Activated CD8-positive, alpha-beta memory T cell treated with anti-CD3 and anti-CD28 coated beads for 4 hours (primary cell): ENCODE measurements at places on chromosomes 5 and 9.

DNA sequence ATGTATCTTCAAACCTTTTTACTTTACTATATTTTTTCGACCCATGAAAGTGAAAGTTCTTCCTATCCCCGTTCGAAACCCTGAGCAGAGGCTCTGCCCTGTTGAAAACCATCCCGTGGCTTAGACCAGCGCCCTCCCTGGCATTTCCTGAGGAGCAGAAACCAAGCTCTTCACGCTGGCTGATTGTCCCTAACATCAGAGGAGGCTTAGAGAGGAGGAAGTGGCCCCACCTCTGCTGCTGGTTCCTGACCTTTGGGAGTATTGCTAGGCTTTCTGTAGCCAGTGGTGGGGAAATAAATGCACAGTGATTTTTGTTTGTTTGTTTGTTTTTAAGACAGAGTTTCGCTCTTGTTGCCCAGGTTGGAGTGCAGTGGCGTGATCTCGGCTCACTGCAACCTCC, 4.2 kb upstream of the PTGES start:
- DNase-seq, result no peak

GRCh38 chr5:145236127-145236526, 599.0 kb downstream of the PRELID2 start:
- DNase-seq, result no peak

DNA sequence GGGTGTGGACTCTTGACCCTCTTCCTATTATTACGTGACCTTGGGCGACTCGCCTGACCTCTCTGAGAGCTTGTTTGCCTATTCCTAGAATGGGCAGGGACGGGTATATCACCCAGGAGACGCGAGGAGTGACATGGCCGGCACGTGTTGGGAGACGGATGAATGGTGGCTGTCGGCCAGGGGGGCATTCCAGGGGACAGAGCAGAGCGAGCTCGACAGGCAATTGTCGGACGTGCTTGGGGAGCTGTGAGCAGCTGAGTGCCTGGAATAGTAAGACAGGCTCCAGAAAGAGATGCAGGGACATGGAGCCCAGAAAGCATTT, 29.3 kb upstream of the UNC5A start:
- DNase-seq, result no peak

DNA sequence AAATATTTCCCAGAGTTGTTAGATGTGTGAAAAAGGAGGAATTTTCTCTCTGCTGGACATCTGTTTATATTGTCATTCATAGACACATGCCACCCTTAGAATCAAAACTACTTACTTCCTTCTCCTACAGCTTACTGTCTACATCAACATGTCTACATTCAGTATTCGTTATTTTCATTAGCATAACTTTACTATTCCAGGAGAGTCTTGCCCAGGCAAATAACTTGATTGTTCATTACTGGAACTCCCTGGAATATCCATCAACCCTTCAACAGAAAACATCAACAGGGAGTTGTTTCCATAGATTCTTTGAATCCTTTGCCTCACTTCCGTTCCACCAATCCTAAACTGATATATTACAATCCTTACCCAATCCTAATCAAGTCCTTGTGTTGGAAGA, 457.5 kb upstream of the ZNF608 start:
- DNase-seq, result no peak

DNA sequence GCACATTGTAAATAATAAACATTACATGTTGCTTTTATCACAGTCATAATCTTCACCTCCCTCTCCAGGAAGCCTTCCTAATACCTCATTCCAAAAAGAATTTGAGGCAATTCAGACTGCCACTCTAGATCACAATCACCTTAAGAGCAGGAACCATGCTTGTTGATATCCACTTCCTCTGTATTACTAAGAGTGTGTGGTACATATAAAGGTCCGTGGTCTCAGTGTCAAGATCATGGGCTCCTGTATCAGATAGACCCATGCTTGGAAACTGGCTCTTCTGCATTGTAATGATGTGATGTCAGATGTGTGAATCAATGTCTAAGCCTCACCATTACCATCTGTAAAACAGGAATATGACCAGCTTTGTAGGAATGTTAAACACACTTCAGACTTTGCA, 114.1 kb downstream of the SPOCK1 start:
- no peak for DNase-seq

DNA sequence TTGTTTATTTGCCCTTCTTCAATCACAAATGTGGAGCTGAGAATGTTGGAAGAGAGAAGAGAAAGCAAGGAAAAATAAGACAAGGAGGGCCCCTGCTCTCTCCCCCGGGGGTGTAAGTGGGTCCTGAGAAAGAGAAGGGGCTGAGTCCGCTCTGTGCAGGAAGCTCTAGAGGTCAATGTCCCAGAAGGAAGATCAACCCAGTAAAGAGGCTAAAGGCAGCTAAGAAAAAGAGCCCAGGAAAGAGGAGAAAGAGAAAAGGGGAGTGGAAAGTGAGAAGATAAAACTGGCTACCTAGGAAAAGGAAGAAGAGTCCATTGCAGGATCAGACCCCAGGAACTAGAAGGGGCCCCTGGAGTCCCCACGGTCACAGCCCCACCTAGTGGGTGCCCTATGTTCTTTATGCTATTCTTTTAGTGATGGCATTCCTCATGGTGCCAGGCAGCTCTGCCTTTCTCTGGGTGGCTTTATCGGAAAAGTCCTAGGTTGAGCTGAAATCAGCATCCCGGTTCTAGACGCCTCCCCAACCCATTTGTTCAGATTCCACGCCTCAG, 583.4 kb downstream of the ACTL7B start:
- no peak for DNase-seq

DNA sequence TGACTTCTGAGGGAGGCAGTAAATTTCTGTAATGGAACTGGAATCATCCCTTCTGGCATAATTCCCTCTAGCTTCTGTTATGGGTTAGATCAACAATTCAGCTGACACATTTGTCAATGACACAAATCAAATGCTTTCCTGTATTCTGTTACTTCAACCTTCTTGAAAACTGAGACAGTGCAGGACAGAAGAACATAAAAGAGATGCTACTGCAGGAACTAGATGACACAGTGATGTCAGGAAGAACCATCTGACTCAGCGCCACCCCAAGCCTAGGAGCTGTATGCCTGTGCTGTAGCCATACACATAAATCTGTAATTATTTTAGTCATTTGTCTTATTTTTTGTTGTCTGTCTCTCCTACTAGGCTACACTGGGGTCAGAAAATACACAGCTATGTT, 18.2 kb upstream of the CEP120 start:
- DNase-seq, result no peak

DNA sequence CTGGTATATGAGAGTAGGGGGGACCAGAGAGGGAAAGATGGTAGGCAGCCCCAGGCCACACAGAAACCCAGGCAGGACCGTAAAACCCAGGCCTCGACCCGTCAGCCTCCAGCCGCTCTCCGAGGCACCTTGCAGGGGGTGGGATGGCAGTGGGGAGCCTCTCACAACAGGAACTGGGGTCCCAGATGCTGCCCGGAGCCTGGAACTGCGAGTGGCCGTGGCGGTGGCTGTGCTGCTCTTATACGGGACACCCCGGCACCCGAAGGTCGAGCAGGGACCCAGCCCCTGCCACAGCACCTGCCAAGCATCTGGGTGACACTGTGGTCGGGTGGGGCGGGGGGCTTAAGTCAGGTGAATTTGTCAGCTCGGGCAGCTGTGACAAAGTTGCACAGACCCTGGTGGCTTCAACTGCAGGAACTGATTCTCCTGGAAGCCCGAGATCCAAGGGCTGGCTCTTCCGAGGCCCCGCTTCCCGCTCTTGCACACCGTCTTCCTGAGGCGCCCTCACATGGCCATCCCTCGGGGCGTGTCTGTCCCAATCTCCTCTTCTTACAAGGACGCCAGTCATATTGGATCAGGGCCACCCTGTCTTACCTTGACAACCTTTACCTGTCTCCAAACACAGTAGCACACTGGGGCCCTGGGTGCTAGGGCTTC, 47.6 kb upstream of the EGFL7 start:
- no peak for DNase-seq

DNA sequence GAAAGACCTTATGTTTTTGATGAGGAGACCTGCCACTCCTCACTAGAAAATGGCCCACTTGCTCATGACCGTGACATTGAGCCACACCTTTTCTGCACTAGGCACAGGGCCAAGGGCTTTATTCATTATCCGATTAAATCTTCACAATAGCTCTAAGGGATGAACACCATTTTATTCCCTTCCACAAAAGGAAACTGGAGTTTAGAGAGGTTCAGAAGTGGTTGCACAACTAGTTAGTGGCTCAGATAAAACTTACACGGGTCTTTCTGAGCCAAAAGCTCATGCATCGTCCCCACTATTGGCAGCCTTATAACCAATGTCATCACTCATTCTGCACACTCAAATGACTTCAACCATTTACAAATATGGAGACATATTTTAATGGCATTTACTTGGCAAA, 39.4 kb downstream of the SUSD1 start:
- DNase-seq, result no peak

DNA sequence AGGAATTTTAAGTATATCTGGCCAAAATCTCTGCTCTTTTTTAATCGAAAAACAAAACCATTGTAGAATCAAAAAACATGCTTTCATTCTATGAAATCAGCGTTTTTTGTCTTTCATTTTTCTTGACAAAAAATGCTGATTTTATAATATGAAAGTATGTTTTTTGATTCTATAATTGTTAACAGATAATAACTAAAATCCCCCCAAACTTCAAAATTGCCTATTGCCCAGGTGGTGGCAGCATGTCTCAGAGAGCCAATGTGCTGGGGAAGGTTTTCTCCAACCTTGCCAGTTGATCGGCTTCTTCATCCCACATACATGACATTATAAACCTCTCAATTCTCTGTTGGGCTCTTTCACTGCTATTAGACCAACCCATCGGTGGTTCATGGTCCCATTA, 5.1 kb upstream of the SMIM15 start:
- no peak for DNase-seq

DNA sequence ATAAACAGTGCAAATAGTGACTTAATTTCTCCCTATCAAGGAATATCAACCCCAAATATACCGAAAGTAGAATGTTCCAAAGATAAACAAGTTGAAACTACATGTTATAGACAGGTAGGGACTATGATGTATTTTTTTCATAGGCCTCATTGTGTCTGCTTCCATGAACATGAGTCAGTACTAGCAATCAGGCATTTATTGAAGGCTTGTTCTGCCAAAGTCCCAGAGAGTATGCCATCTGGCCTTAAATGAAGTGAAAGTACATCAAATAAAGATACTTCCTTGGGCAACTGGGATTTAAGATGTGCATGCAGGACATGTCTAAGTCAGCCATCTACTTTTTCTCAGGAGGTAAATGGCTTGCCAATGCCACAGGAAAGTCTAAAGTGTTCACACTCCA, 6.5 kb downstream of the GHR start:
- no peak for DNase-seq

DNA sequence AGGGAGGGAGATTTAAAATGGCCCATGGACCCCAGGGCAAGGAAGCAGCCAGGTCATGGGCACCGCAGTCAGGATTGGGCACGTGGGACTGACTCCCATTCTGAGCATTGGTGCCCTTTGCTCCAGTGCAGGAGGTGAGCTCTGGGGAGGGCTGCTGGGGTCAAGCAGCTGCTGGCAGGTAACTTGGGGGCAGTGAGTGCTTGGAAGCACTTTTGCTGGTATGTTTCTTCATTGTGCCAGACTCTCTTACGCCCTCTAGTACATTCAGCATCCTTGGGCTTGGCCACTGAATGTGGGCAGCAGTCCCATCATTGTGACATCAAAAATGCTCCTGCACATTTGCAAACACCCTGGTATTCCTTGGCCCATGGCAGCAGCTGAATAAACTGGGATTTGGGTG, 32.7 kb downstream of the PRRC2B start:
- DNase-seq, result no peak

GRCh38 chr5:180860273-180860886, 696 bp downstream of the ZFP62 start:
- no peak for DNase-seq

DNA sequence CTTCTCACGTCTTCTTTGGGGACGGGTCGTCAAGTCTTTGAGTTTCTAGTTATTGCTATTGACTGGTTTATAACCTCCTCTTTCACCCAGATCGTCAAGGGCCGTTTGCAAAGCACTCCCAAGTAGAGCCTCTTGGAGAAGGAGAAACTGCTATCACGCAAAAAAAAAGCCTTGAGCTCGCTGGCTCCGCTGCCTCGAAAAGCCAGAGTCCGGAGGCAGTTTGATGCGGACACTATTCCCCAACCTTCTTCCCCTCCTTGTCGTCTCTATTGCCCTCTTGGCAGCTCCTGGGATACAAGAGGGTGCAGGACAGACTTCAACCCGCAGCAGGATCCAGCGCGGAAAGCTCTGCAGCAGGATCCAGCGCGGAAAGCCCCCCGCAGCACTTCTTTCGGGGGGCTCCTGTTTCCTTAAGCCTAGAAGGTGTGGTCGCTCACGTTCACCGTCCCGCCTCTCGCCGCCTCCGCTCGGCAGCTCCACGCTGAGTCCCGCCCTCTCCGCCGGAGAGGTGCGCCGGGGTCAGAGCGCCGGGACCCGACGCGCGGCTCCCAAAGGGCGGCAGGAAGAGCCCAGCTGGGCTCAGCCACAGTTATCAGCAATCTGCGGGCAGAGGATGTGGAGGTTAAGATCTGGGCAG, at the start of gene PCDHAC1:
Gene PCDHAC1, plus strand, starts transcription at position 494 of the 637 bp plus-strand sequence. CDS start 594 bp downstream, outside the sequence.
- no peak for DNase-seq

DNA sequence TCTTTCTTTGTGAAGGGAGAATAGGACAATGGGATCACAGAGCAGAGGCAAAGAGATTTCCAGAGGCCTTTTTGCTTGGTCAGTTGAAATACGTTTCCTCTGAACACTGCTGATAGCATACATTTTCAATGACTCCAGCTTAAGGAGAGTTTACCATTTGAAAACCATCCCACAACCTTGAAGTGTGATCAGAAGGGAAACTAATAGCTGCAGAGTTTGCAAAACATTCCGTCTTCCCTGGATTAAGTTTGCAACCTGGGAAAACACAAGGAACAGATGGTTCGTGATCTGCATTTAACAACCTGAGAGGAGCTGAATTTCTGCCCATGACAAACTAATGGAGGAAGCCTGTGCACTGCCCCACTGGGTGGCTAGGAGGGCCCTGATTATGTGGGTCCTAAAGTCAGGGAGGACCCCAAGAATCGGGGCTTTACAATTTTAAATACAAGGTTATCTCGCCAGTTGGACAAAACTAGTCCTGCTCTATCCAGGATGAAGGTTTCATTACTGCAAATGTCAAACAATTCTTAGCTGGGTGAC, 35.6 kb downstream of the MTX3 start:
- DNase-seq, result no peak

DNA sequence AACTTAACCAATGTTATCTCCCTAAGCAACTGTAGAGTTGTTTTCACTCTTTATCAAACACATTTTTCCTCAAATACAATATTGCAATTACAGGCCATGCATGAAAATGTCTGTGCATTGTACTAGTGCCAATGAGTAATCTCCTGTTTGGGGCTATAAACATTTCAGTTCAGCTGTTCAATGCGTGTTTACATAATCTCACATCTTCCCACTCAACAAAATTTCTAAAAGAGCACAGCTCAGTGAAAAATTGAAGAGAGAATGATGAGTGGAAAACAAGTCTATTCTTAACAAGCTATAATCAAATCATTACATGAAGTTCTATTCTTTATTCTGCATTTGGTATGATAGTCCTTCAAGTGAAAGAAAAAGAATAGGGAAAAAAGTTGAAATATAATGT, 780.5 kb upstream of the CDH9 start:
- no peak for DNase-seq

GRCh38 chr5:6431214-6432195, 17.2 kb upstream of the UBE2QL1 start:
- DNase-seq, result no peak

- DNase-seq, result no peak
These were observed 87.6 kb downstream of the ERP44 start for GRCh38 chr9:100011062-100011681.

GRCh38 chr9:35229066-35229778, 67.4 kb downstream of the UNC13B start:
- no peak for DNase-seq

GRCh38 chr5:33964132-33964700, 20.3 kb downstream of the SLC45A2 start:
- DNase-seq, result no peak
